H4 (cell line): ENCODE measurements at places on chromosomes 6 and 20. TPM values are rescaled to one million over a fixed set of nuclear protein-coding genes. Genes with fewer than 3 reads are reported as not detected.

DNA sequence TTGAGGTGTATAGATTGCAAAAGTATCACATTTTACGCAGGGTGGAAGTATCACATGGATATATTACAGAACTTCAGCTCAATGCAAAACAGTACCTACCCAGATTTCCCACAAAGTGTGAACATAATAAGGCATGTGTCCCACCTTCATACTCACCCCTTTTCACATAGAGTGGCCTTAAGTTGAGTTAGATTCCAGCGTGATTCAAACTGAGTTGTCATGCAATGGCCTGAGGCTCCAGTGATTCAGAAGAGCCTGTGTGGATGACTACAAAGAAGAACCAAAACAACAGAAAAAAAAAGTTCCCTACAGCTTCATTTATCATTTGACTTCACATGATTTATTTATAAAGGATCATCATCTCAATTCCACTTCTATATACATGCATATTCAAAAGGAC, 309.7 kb downstream of the SLC35F1 start:
- no peak for DNase-seq

- no peak for DNase-seq
These were observed 429.0 kb downstream of the PREX1 start for GRCh38 chr20:48398506-48399449.

The BNIP5 gene
- not detected in 2 replicates for total RNA-seq

The AKAP12 gene
- 4.8 and 6.5 TPM in 2 replicates for total RNA-seq

The C6orf15 gene
- not detected in 2 replicates for total RNA-seq
